Glutamatergic neuron (in vitro differentiated cells): ENCODE measurements at places on chromosomes 7 and 10.

- no peak for DNase-seq
Observed at GRCh38 chr7:100022621-100023020, 7.2 kb downstream of the ZKSCAN1 start.

DNA sequence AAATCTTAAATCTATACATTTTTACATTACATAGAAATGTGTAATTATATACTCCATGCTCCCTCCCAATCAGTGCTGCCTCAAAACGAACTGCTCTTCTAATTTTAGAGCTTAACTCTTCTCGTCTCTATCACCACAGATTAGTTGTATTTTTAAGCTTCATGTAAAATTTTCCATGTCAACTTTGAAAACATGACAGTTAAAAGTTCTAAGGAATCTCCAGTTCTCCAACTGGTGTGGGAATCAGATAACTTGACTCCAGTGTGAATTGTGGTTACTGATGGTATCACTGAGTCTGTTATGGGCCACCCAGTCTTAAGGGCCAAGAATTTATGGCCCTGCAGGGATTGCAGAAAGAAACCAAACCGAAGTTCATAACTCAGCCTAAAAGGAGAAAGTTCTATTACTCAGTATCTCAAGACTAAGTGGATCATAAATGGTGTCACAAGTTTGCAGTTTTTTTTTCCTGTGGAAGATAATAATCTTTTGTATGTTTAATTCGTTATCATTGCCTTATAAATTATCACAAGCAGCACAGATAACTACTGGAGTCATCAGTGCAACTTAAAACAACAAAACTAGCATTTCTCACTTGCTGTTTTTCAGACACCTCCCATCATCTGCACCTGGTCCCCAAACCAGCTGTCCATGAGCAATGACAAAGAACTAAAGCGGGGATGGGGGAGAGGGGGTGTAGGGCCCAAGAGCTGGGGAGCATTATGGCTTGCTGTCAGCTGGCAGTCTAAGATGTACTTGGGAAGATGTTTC, 31.5 kb upstream of the KMT2E start:
- no peak for DNase-seq

DNA sequence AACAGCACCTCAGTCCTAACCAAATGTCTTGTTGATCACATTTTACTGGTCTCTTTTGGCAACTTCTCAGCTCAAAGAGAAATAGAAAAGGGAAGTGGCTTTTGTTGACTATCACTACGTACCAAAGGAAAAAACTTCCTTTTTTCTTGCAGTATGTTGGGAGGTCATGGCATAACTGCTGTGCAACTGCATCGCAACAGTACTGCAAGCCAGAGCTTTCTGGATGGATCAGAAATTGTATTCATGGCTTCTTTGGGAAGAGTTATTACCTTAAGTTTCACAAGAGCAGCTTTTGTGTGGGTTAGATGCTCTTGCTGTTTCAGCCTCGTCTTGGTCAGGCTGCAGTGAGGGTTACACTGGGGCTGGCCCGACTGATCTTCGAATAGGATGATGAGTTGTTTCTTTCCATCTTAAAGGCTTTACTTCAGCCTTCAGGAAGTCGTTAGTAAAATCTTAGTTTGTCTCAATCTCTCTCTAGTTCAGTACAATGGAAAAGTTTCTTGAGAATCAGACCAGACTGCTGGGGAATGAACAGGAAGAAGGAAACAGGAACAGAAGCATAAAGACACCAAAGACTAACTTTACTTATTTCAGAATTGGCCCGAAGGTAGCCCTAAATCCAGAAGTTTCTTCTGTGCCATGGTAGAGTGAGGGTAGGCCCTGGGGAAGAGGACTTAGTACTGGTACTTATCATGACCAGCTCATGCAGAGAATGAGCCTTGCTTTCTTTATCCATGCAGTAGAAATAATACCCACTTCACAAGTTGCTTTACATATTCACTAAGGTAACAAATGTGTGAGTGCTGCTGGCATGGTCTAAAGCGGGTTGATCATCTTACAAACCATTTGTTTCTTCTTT, 153.6 kb downstream of the CELF2 start:
- no peak for DNase-seq

- no peak for DNase-seq
Observed at GRCh38 chr10:34978080-34978479, 112.1 kb downstream of the CUL2 start.

- DNase-seq, result no peak
Observed at GRCh38 chr7:116647861-116648260, 24.1 kb upstream of the MET start.

DNA sequence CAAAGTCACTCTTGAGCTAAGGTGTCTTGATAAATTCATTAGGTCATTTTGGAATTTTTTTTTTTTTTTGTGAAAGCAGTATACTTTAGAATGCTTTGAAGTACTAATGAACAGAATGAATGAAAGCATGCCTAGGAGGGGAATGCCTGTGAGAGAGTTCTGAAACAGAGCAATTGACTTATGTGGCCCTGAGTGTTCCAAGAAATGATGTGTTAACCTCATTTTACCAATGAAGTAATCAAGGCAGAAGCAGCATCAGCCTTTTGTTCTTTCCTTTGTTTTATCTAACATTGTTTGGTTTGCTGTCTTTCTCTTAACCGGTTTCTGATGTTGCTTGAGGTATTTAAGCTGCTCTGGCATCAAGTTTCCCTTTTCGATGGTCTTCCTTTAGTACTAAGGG, 154.6 kb upstream of the HGF start:
- DNase-seq, result no peak

- no peak for DNase-seq
Observed at GRCh38 chr10:8159341-8160165, 105.1 kb downstream of the GATA3 start.

DNA sequence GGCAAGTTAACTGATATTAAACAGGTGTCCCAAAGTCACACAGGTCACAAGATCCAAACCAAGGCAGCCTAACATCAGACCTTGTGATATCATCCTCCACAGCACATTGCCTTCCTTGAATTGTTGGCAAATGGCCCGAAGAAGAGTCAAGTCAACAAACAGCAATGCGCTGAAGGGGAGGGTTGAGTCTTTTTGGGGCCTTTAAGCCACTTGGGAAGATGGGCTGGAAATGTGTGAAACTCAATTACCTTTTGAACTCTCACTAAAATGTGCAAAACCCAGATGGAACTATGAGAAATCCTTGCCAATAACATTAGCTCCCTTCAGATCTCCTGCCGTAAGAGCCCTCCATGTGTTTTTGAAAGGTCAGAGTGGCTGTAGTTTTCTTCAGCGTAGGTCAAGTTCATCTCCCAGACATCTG, 47.9 kb upstream of the STK17A start:
- DNase-seq, result no peak

DNA sequence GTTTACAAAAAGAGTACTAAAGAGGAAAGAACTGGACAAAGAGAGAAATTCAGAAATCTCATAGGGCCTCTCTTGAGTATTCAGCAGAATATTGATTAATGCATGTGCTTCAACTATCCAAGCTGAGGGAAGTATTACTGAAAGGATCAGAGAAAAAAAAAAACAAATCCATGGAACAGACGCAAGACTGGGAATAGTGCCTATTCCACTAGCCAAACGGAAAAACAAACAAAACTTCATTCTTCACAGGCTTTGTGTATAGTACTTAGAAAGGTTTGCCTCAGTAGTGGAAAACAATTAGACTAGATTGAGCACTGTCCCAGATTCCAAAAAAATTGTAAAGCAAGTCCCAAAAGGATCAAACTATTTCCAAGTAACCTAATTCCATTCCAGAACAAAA, 106.2 kb downstream of the TFEC start:
- DNase-seq, result no peak

- DNase-seq, result no peak
Observed at GRCh38 chr10:89426230-89426868, 12.0 kb downstream of the IFIT5 start.
